ENCODE measurements at places on chromosomes 6 and 20.

DNA sequence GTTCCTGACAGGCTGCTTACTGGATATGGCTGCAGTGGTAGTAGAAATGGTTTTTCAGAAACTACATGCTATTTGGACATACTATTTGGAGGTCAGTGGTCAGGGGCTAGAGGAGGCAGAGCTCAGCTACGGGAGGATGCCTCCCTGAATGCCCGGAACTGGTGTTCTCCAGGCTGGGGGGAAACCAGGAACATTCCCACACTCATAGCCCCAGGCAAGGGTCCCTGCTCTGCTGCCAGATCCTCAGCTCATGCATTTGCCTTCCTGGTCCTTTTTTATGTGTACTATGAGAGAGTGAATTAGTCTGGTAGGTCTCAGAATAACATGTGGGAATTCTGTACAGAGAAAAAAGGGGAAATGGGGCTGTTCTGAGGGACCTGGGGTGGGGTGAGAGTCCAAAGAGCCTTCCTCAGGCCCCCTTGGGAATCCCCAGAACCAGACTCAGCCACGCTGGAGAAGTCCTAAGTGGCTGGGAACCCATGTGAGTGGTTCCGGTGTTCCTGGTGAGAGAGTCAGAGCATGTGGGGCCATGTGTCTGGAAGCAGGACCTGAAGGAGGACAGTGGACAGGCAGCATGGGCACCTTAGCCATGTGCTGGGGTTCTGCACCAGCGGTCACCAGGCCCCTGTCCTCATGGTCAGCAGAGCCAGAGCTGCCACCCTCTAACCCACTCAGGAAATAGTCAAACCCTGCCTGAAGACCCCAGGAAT, 58.0 kb upstream of the MYL9 start:
- no peak for DNase-seq

DNA sequence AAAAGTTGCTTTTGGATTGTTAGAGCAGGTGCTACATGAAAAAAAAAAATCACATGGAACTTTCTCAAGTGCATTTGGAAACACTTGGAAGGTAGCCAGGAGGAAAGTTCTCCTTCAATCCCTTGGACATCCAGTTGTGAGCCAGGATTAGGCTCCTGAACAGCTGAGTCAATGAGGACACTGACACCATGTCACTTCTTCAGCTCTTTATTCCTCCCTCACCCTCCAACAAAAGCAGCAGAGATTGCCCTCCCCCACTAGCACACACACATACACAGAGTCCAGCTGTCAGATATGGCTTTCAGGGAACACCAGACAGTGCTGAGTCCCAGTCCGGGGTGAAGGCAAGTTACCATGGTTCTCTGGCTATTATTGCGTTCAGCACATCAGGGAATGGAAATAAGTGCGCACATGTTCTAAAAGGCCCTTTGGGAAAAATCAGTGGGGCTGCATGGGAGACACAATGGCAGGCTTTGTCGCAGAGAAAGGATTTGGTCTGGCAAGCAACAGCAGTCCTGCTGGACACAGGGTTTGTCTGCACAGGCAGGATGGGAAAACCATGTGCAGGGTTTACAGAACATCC, 124.7 kb upstream of the MARCKS start:
- no peak for DNase-seq

- no peak for DNase-seq
Measured at GRCh38 chr20:64146301-64146935, 17.8 kb upstream of the MYT1 start.

- no peak for DNase-seq
Measured at GRCh38 chr6:84329516-84329915, 102.1 kb upstream of the CEP162 start.

DNA sequence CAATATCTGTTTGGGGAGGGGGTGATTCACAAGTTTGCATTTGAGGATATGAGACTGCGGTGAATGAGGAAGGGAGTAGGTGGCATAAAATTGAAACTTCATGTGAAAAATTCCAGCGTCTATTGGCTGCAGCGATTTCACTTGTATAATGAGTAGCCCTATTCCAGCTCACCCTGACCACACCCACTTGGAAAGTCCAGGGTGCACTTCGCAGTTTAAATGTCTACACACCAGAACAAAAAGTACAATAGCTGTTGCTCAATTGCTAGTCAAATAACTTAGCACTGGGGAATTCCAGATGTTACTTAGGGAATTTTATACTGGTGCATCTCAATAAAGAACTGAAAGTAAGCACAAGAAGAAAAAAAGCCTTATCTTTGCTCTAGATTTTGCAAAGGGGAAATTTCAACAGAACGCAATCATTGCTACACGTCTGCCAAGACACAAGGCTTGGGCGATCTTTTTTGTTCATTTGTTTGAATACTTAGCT, 6.3 kb downstream of the TNFAIP3 start:
- no peak for DNase-seq

- no peak for DNase-seq
Measured at GRCh38 chr20:47352332-47353238, 3.9 kb downstream of the ZMYND8 start.

GRCh38 chr6:146770965-146771735, 172.4 kb downstream of the ADGB start:
- DNase-seq: peak; percentile 29

GRCh38 chr6:81735756-81736380, 16.6 kb downstream of the TENT5A start:
- no peak for DNase-seq

DNA sequence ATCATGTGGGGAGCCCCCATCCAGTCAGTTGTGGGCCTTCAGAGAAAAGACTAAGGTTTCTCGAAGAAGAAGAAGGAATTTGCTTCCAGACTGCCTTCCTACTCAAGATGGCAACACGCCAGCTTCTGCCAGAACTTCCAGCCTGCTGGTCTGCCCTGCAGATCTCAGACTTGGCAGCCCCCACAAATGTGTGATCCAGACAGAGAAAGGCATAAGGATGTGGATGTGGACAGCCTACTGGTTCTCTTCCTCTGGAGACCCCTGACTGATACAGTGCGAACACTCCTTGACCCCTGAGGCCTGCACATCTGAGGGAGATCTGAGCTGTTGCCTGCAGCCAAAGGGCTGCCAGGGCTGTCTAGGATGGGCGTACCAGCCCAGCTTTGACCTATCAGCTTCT, 8.6 kb downstream of the GABRR1 start:
- no peak for DNase-seq

GRCh38 chr6:157486572-157486971, 105.6 kb downstream of the ZDHHC14 start:
- no peak for DNase-seq
